KBM-7 (cell line): ENCODE measurements at places on chromosomes 6 and 20.

DNA sequence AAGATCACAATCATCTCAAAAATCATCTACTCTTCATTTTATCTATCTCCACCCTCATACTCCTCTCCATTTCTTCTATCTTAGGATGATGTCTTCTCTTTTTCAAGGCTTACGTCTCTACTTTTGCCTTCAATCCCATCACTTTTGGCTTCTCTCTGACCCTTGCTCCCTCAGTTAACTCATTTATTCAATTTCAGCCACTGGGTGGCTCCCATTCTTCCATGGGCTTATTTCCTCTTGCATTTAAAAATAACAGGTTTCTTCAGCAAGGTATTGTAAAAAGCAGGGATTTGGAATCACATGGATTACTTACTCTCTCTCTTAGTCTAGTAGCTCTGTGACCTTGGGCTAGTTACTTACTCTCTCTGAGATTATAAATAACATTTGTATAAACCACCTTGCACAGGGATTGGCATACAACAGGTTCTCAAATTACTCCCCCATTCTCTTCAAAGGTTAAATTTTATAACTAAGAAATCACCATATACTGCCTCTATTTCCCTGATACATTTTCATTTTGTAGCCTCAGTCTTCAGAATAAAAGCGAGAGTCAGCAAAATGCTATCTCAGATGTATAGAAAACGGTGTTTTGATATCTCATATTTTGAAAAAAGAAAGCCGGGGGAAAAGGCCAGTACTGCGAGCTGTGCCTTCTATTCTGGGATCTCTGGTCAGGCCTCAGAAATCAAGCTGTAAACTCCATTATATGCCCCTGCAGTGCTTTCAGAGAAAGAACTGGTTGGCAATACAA lies 5.5 kb downstream of the ZSCAN12 start:
- DNase-seq, result peak; percentile 28

DNA sequence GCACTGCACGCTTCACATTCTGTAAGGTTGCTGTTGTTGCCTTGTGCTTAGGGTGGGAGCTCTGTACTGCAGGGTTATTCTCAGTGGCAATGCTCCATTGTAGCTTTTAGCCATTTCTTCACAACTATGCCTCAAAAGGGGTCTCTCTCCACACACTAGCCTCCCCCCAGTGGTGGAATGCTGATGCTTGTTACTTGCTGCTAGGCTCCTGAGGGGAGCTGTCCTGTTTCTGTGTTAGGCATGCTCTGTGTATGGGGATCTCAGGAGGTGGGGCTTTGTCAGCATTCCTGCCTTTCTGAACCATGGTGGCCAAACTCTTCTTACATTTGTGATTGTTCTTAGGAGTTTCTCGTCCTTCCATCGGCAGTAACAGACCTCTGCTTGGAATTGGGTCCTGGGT lies 18.8 kb downstream of the TMEM170B start:
- DNase-seq, result no peak

DNA sequence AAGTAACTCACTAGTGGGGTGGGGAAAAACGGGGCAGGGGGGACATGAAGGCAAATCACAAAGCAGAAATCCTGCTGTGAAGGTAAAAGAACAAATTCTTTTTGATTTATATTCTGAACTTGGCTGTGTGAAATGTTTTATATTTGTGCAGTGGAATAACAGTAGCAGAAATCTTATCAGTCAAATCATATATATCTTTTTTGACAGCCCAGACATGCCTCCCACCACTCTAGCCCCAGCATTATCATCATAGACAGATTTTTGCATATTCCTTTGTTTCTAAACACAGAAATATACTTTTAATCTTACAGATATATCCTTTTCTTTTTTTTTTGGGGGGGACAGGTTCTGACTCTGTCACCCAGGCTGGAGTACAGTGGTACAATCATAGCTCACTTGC lies 97.4 kb downstream of the PREP start:
- DNase-seq, result no peak

- no peak for DNase-seq
These were observed 47.6 kb upstream of the MYL9 start for GRCh38 chr20:36493801-36494114.

DNA sequence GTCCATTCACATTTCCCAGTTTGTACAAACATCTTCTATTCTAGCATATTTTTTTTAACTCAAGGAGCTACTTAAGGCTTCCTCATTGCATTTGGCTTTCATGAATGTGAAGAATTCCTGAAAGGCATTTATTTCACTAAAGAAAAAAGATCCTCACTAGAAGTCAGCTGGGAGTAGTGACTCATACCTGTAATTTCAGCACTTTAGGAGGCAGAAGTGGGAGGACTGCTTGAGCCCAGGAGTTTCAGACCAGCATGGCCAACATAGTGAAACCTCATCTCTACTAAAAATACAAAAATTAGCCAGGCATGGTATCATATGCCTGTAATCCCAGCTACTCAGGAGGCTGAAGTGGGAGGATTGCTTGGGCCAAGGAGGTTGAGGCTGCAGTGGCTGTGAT lies 30.9 kb upstream of the XRN2 start:
- no peak for DNase-seq

GRCh38 chr6:73050706-73051105 lies 174.6 kb downstream of the KHDC1L start:
- no peak for DNase-seq

GRCh38 chr6:169650241-169650958 lies 51.4 kb downstream of the WDR27 start:
- no peak for DNase-seq

DNA sequence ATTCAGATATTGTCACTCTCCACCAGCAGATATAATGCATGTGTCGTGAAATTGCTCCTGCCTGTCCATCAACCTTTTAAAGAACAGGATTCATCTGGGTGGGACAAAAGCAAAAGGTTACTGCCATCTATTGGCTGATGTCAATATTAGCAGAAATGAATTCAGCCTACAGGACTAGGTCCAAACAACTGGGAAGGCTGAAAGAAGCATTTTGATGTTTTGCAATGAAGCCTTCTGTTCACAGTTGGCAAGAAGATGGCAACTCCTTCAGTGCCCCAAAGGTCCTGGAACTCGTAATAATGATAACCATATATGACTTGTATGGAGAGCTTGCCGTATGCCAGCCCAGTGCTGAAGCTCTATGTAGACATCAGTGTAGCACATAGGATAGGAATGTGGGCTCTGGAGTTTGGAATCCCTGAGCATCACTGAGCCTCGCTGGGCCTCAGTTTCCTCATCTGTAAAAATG lies 7.5 kb downstream of the BCAS1 start:
- peak; percentile 63 for DNase-seq

DNA sequence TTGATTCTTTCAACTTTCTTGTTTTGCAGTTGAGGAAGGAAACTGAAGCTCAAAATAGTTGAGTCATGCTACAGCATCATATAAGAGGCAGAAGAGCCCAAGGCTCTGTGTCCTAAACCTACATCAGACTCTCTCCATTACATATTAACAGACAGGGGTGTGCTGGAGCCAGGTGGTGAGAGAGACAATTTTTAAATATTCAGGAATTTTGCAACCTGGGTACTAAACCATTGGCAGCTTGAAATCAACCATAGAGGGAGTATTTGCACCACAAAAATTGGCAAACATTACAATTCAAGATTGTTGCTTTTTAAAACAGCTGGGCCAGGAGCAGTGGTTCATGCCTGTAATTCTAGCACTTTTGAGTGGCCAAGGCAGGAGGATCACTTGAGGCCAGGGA lies 65.8 kb upstream of the SOX4 start:
- no peak for DNase-seq

DNA sequence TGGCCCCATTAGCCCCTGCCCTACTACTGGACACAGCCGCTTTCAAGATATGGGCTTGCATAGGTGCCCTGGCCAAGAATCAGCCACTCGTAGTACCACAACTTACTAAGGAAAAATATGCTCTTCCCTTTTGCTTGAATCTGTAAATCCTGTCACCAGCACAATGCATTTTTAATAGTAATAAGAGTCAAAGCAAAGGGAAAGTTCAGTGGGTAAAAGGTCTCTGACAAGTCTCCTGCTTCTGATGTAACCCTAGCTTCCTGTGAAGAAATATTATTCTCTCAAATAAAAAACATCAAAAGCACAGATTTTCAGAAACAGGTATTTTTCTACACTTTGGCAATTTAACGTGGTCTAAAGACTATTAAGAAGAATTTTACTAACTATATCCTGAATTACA lies 373.8 kb downstream of the GJA1 start:
- no peak for DNase-seq

- DNase-seq, result no peak
These were observed 16.2 kb upstream of the RBL1 start for GRCh38 chr20:37111926-37112455.

- DNase-seq, result no peak
These were observed 181.0 kb upstream of the ZNF217 start for GRCh38 chr20:53774461-53775203.

GRCh38 chr6:166743406-166744222 lies 116.6 kb upstream of the RPS6KA2 start:
- no peak for DNase-seq

- DNase-seq, result no peak
These were observed 1.5 kb upstream of the SLC22A1 start for GRCh38 chr6:160120087-160120486.

DNA sequence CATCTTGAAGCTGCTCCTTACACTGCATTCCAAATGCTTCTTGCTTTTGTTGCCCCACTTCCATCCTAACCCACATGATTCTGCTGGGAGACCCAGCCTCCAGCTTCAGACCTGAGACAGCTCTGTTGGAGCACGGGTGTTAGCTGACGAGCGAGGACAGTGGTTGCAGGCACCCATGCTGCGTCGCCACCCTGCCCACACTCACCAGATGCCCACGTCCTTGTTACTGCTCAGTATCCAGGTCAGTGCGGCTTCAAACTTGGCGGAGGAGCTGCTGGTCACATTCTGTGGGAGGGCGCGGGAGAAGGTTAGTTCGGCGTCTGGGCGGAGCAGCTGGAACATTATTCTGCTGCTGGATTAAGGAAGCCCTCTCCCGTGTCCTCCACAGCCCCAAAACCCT lies 9.0 kb downstream of the LEMD2 start:
- DNase-seq, result no peak

DNA sequence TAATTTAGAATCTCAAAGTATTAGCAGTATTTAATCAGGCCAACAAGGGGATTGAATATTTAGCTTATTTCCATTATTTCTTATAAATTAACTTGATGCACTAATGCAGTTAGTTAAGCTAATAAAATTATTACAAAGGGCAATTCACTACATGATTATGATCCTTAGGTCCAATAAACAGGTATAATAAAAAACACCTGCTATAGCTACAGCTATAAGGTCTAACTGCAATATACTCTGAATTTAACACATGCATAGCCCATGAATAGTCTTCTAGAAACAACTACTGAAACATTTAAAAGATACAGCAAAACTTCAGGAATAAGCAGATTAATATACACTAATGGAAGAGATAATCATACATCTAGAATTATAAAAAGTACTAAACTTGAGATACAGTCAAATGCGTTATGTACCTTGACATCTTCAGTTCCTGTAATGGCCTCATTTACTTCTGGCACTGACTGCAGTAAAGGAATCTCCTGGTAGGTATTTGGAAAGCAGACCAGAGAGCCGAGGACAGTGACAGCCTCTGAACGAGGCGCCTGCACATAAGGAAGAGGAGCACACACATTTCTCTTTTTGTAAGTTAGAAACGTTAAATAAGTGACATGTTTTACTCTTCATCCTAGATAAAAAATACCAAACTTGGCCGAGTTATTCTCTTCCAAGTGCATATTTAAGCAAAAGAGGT lies 168.5 kb downstream of the INSM1 start:
- no peak for DNase-seq

- DNase-seq, result no peak
These were observed 1.3 kb downstream of the DSTN start for GRCh38 chr20:17571153-17571527.

DNA sequence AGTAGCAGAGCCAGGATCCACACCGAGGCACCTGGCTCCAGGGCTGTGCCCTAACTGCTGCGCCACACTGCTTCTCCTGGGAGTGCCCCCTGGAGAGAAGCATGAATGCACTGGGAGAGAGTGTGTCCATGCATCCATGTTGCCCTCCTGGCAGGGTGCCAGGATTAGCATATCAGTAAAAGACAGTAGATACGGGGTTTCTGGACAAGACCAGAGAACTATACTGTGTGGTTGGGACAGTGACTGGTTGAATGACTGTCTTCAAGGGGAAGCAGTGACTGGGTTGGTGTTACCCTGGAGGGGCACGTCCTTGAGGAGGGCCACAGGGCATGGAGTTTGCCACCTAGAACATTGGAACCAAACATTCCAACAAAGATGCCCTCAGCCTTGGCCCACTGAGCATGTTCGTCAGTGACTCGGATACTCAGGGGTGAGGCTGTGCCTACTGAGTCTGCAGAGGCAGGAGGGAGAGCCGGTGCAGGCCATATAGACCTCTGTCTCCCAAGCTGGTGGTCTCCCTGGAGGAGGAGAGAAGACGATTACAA lies 288.8 kb downstream of the CDC5L start:
- no peak for DNase-seq

- no peak for DNase-seq
These were observed 10.5 kb downstream of the C6orf118 start for GRCh38 chr6:165298875-165299274.

DNA sequence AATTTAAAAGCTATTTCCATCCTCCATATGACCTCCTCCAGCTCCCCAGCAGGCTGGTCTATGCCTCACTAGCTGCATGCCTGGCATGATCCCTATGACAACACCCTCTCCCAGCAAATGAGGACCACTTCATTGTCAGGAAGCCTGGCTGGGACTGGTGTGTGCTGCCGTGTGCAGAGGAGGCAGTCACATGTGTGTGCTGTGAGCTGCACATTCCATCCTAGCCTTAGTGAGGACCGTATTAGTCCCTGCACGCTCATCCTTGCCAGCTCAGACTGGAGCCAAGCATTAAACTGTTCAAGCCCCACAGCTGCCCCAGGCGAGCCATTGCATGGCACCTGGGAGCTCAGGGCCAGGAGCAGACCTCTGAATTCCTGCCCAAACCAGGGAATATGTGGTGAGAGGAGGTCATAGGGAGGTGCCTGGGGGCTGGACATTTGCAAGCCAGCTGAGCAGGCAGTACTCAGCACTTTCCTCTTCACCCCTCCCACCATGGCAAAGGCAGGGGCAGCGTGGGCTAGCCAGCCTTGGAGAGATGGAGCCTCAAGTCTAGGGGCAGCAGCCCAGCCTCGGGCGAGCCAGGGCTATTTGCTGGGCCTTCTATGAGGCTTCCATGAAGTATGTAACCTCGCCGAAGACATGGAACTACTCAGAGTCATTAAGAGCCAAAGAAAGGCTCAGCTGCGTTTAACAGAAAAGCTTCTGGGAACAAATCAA lies 8.7 kb upstream of the CCN5 start:
- DNase-seq, result no peak

DNA sequence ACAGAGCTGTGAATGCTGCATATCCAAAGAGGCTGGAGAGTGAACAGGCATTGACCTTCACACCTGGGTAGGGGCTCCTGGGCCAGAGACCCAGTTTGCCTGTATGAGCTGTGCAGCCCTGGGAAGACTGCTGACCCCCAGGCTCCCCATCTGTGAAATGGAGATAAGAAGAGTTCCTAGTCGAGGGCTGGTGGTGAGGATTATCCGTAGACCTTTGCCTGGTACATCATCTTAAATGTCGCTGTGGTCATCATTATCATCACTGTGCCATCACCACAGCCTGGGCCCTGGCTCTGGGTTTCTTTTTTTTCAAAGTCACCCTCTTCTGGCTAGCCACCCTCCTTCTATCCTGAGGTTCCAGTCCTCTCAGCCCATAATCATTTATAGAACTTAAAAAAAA lies 12.0 kb downstream of the AGPAT4 start:
- DNase-seq, result no peak
